HuH-7.5 (cell line): ENCODE measurements at places on chromosomes 7 and 10.
A peak's percentile ranks its signal among the peaks of the same experiment; 100 is the strongest.

DNA sequence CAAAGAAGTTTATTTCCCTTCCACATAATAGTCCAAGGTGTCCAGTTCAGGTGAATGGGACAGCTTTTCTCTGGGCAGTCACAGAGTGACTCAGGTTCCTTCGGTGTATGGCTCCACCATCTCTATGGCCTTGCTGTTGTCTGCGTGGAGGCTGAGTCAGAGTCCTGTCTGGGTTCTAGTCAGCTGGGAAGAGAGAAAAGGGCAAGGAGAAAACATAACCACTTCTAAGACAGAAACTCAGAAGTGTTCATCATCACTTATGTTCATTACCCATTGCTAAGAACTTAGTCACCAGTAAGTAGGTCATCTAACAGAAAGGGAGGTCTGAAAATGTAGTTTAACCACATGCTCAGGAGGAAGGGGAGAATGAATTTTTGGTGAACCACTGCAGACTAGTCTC is 32.4 kb upstream of the CCDC7 start:
- no peak for DNase-seq

DNA sequence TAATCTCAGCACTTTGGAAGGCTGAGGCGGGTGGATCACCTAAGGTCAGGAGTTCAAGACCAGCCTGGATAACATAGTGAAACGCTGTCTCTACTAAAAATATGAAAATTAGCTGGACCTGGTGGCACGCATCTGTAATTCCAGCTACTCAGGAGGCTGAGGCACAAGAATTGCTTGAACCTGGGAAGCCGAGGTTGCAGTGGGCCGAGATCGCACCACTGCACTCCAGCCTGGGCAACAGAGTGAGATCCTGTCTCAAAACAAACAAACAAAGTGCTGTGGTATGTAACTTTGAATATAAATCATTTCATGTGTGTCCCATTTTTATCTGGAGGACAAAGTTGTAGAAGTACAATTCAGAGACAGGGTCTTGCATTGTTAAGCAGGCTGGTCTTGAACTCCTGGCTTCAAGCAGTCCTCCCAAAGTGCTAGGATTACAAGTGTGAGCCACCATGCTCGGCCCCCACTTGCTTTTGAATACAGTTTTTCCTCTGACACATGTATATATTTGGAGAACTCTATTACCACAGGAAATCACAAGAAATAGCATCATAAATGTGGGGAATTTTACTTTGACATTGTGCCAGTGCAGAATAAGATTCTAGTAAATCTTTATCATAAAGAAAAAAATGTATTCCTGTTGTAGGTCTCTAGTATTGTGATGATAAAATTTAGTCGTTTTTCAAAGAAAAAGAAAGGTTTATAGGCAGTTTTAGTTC is 32.6 kb downstream of the PTPN12 start:
- DNase-seq = no peak

DNA sequence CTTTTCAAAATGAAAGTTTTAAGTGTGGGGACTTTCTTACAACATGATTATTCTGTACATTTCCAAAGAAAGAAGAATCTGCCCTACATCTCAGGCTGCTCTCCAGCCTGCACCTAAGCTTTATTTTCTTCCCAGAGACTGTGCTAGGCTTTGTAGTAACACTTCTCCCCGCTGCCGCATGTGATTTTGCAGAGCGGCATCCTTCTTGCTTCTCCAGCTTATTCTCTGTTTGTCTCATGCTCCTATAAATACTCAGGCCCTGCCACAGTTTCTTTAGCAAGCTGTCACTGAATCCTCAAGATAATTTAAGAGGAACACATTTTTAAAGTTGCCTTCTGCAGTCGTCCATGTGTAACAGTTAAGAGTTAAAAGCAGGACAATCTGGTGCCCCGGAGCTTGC is 53.5 kb downstream of the INSYN2A start:
- no peak for DNase-seq

GRCh38 chr7:69219381-69219780 is 378.9 kb upstream of the AUTS2 start:
- no peak for DNase-seq

DNA sequence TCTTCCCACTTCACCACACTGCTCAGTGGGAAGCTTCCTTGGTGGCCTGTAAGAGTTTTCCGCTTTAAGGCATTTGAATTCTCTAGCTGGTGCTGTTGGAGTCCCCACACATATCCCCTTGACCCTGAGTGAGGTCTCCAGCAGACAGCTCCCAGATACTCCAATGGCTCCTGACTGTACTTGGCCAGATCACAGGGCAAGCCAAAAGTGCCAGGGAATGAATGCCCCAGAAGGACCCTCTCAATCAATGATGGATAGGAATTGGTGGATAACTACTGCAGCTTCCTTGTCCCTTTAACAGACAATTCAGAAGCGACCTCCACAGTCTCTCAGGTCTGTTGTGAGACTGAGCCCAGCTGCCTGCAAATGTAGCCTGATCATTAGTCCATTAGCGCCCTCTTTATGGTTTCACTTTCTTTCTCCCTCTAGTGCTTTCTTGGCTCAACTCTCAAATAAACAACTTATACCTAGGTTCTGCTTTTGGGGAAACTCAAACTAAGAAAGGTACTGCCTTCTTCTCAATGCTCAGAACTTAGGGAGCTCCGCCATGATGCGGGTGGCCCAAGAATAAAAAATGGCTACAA is 283.0 kb downstream of the TCF7L2 start:
- no peak for DNase-seq

- no peak for DNase-seq
These were observed 7.8 kb downstream of the ELMO1 start for GRCh38 chr7:37440738-37441385.

DNA sequence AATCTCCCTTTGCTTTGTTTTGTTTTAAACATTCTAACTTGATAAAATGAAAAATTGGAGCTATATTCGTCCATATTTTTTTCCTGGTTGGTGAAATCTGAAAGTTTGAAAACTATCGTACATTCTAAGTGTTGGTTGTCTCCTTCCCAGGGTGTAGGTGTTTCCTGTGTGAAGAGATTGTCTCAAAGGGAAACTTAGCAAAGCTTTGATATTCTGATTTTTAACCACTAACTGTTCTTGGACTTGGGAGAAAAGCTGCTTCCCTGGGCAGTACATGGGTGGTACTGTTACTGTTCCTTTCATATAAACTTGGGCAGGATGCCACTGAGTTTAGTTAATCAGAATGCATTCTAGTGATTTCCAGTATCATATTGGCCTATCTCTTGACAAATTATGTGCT is 253.5 kb upstream of the LRGUK start:
- no peak for DNase-seq

GRCh38 chr7:83837683-83838082 is 188.7 kb upstream of the SEMA3E start:
- no peak for DNase-seq

DNA sequence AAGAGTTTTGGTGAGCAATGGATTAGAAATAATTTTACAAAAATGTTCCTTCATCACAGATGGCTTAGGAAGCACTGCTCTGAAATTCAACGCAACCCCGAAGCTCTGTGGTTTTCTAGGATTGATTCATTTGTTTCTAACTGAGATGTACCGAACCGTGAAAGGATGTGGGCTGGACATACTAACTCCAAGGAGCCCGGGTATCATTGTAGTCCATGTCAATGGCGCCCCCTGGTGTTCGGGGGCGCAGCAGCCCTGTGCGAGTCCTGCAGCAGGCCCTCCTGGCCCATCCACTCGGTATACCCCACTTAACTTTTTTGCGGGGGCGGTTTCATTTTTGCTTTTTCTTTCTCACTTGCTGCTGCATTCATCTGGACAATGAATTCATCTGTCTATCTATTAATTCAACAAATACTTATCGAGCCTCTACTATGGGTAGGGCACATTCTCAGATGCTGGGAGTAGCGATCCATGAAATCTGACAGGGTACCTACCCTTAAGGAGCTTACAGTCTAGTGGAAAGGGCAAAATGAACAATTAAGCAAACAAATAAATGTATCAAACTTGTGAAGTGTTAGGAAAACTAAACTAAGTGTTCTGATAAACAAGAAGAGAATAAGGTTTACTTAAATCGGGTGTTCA is 25.2 kb upstream of the ITPRID1 start:
- DNase-seq = peak; percentile 22

DNA sequence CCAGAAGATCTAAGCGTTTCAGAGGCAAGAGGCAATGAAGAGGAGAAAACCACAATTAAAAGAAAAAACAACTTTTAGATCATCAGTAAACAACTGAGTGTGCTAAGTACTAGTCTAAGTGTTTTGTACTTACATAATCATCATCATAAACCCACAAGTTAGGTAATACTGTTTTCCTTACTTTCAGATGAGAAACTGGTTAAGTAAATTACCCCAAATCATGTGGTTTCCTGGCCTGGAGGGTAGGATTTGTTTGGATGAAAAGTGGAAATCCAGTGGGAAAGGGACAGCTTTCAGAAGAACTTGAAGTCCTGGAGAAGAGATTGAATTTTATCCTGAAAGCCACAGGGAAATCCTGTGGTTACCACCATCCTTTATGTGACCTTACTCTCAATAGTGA is 463.3 kb downstream of the LRMDA start:
- DNase-seq = no peak
